Anterior cingulate cortex (tissue), 58 donors: ENCODE measurements at places on chromosomes 1 and 21.

- no peak for DNase-seq
These were observed 13.8 kb downstream of the PIP5K1A start for GRCh38 chr1:151211972-151212705.

- DNase-seq: no peak
These were observed 33.3 kb upstream of the ERG start for GRCh38 chr21:38531591-38531990.

- no peak for DNase-seq
These were observed 114.2 kb downstream of the MAN1A2 start for GRCh38 chr1:117481410-117481809.

- no peak for DNase-seq
These were observed 81.1 kb upstream of the PGBD5 start for GRCh38 chr1:230507236-230507635.

DNA sequence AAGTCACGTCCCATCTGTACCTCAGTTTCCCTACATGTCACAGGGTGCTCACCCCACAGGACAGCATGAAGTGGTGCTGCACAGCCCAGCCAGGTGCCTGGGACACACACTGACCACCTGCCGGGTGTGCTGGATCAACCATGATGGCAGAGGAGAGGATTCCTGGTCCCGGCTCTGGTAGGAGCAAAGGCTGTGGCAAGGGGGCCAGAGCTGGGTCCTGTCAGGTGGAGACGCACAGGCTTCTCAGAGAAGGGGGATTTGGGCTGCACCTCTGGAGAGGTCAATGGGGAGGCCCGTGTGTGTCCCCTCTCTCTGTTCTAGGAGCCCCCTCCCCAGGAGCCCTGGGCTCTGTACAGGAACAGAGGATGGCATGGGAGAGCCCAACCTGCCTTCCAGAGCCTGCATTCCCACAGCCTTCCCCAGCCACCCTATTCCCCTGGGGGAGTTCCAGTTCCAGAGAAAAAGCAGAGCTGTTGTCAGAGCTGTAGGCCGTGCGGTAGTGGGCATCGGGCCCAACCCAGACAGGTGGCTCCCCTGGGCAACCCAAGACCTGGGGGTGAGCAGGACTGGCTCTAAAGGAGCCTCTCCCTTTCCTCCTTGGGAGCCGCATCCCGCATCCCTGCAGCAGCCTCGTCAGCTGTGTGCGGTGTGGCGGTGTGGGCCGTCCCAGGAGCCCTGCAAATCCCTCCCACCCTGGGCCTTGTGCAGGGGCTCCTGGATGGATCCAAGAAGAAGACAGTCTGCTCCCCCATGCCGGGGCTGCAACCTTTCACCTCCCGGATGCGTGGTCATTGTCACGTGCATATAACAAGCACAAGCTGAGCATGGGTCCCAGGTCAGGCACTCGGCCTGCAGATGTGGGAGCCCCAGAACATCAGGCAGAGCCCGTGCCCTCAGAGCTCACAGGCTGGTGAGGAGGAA lies 2.9 kb upstream of the TFF3 start:
- DNase-seq: no peak
